ENCODE measurements at places on chromosomes 5 and 9.

DNA sequence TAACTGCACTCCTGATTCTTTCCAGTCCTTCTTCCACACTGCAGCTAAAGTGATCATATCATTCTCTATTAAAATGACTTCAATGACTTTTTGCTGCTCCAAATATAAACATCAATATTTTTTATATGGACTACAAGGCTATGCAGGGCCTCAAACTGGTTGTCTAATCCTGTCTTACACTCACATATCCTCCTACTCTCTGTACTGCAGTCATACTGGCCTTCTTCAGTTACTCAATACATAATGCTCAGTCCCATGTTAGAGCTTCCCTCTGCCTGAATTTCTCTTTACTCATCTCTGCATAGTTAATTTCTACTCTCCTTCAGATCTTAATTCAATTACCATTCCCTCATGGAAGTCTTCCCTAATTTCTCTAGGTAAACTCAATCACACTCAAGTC lies 3.4 kb downstream of the MEIKIN start:
- no peak for DNase-seq

DNA sequence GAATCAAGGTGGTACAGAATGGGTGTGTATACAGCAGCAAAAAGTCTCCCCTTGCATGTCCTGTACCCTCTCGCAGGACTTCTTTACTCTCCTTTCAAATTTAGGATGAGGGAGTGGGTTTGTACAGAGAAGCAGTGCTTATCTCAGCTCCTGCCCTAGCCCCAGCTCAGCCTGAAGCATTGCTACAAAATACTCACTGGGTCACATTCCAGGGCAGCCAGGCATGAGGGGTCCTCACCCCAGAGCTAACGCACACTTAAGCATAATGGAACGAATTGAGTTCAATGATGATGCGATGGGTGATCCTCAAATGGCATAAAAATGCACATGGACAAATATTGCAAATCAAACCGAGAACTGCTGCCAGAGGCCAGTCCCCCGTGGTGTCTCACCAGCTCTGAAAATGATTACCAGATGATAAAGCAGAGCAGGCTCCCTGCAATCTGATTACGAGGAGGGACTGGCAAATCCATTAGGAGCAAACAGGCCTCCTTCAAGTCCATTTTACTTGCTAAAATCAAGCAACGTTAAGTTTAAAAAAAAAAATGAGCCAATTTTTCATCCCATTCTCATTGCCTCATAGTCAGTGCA lies 231.6 kb upstream of the TAS2R1 start:
- no peak for DNase-seq

DNA sequence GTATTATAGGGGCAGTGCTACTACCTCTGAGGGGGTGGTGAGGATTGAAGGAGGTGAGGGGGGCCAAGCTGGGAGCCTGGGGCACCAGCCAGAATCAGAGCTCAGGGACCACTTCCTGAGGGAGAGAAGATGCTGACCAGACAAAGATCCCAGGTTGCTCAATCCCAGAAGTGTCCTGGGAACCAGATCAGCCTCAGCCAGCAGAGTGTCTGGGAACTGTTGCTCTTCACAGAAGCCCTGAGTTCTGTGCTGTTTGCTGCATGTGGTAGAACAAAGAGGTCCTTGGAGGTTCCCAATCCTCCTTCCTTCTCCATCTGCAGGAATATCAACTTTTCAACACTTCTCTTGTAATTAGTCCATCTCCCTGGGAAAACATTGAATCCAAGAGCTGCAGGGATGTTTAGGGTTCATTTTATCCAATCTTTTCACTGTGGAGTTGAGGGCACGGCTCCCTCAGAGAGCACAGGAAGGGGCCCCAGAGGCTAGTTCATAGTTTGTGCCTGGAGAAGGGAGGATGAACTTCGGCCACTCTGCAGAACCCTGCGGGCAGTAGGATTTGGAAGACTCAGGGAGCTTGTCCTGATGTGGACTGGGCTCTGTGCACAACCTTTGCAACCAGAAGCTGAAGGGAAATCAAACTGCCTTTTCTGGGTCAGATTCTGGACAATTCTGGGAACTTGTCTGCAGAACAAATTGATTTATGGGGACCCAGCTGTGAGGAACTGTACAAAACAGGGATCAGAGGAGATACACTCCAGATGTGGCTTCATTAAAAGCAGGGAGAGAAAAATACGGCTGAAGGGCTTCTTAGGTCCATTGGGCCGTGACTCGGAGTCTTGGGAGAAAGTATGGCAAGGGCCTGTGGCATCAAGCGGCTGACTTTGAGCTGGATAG lies 57.1 kb downstream of the GALNT12 start:
- DNase-seq: no peak

DNA sequence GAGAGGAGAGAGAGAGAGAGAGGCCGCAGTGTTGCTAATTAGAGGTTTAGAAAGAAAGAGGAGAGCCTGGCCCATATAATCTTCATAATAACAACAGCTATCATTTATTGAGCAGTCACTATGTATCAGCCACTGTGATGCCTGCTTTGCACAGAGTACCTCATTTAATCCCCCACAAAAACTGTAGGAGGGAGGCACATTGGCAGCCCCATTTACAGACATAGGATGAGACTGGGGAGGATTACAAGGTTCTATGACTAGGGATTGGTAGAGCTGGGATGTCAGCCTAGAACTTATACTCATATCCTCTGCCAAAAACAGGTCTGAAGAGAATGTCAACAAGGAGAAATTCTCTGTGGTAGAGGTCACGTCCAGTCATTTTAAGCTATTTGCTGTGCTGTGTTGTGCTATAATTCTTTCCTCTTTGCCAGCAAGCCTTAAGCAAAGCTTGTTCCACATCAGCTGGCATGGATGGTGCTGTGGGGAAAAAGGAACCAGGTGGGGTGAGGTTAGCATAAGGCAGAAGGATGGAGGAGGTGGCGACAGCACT lies 6.7 kb upstream of the GCNT4 start:
- no peak for DNase-seq

DNA sequence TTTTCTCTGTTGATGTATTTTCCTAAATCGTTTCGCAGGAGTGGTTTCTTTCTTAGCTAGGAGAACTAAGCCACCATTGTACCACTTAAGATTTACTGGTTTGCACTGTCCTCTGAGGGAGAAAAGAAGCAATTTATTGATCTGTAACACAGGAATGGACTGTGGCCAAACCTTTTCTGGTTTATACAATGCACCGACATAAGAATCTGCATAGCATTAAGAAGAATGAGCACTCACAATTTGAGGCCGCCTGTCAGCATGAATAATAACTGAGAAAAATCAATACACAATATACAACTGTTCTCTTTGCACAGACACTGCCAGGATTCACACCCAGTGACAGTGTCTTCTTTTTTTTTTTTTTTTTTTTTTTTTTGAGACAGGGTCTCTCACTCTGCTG lies 168.6 kb upstream of the DMRT1 start:
- no peak for DNase-seq

- DNase-seq: no peak
Measured at GRCh38 chr5:87777877-87778276, 365.1 kb upstream of the CCNH start.

Data from bronchial epithelial cell (primary cell).